ENCODE measurements at places on chromosomes 5 and 9.

- DNase-seq: no peak
These were observed 582.7 kb downstream of the DTWD2 start for GRCh38 chr5:118405650-118406061.

DNA sequence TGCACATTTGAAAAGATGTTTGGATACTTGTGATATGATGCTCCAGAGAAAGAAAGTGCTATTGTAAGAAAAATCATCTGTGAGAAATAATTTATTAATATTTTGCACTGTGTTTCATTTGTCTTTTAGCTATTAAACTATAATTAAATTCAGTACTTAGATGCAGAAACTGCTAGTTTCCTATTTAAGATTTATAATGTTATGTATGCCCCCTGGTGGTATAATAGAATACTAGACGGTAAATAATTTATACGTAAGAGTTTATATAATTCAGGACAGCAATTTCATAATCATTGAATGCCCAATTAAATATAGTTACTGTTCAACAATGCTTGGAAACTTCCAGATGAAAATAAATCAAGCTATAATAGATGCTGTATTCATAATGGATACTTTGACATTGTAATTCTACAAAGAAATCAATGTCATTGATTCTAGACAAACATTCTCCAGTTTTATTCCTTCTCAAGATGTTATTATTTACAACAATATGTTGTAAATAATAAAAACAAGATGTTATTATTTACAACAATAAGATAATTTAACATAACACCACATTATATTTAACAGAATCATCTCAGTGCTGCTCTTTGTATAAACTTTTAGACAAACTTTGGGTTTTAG, 101.0 kb downstream of the TMEM232 start:
- DNase-seq: no peak

GRCh38 chr9:121645853-121646807, 5.3 kb upstream of the DAB2IP start:
- no peak for DNase-seq

DNA sequence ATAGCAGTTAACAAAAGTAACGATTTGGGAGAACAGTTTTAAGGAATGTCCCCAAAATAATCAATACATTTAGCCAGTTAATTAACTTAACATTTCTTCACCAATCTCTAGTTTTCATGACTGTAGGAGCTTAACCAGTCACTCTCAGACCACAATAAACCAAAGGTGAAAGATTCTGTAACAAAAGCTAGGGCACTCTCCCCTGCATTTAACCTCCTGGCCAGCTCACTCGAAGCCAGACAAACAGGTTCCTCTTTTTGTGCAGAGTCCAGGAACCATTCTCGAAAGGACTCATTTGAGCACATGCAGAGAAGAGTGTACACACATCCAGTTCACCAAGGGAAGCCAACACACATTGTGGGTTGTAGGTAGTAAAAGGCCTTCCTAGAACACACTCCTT, 6.5 kb downstream of the IL7R start:
- no peak for DNase-seq

- DNase-seq: no peak
These were observed 13.3 kb downstream of the SLC6A3 start for GRCh38 chr5:1431896-1432295.

GRCh38 chr9:95316794-95317118, 753 bp downstream of the FANCC start:
- DNase-seq: peak; percentile 37

GRCh38 chr9:77839459-77840140, 191.5 kb upstream of the GNA14 start:
- DNase-seq: no peak

GRCh38 chr5:82352146-82352791, 74.1 kb upstream of the RPS23 start:
- DNase-seq: no peak

DNA sequence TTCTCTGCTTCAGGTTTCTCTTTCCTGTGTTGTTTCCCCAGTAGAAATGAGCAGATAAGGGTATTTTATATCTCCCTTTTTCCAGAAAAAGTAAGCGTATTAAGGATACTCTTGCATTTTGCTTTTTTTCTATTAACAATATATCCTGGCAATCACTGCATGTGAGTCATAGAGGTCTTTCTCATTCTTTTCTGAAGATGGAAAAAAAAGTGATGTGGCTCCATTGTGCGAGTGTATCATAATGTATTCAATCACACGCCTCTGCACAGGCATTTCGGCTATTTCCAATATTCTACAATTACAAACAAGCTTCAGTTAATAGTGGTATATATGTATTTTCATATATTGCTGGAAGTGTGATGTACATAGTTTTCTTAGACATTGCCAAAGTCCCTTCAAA, 155.9 kb downstream of the MED27 start:
- DNase-seq: no peak

DNA sequence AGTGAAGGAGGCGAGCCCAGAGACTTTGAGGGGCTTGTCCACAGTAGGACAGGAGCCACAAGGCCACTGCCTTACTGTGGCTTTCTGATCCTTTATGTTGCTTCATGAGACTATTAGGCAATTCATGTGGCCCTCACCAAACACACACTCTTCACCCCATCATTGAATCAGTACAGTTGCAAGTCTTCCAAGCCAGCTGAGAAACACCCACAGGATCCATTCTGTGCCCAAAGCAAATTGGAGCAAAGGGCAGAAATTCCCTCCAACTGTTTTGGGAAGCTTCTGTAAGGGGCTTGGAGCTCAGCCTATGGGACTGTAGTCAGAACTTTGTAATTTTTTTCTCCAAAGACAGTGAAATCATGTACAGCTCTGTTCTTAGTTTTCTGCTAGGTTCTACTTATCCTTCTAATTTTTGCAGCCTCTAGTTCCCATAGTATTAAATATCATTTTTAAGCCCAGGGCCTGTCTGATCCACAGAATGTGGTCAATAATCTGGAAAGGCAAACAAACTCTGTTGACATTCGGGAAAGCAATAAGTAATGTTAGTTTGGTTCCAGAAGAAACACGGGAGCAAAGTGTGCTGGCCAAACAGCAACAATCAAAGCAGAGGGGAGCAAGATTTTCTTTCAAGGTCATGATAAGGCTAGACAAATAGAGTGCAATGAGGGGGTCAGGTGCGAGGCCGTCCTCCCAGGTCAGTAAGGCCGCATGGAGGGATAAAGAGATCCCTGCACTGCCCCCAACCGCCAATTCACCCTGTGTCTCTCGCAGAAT, 47.0 kb downstream of the UBE2QL1 start:
- no peak for DNase-seq

GRCh38 chr9:92718086-92719001, 46.3 kb downstream of the BICD2 start:
- DNase-seq: no peak

GRCh38 chr9:89052470-89053097, 61.3 kb downstream of the S1PR3 start:
- no peak for DNase-seq

DNA sequence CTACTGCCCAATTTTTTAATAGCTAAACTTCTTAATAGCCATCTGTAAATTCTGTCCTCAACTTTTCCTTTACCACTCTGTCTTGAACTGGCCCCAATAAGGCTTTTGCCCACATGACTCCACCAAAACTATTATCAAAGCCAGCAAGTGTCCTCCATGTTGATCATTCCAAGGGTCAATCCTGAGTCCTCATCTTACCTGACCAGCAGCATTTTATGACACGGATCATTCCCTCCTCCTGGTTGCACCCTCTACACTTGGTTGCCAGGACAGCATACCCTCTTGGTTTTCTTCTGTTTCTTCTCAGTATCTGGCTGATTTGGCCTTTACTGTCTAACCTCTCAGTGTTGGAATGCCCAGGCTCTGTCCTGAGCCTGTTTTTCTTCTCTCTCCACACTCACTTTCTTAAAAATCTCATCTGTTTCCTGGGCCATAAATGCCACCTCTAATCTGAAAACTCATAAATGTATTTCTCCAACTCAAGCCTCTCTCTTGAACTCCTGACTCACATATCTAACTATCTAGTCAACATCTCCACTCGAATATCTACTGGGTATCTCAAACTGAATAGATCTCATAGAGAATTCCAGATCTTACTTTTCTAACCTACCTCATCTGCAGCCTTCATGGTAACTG, 40.0 kb upstream of the CDC42SE2 start:
- DNase-seq: no peak

GRCh38 chr9:120375316-120375715, 204.7 kb downstream of the CDK5RAP2 start:
- no peak for DNase-seq

- no peak for DNase-seq
These were observed 292.9 kb downstream of the NR3C1 start for GRCh38 chr5:143110591-143110990.

DNA sequence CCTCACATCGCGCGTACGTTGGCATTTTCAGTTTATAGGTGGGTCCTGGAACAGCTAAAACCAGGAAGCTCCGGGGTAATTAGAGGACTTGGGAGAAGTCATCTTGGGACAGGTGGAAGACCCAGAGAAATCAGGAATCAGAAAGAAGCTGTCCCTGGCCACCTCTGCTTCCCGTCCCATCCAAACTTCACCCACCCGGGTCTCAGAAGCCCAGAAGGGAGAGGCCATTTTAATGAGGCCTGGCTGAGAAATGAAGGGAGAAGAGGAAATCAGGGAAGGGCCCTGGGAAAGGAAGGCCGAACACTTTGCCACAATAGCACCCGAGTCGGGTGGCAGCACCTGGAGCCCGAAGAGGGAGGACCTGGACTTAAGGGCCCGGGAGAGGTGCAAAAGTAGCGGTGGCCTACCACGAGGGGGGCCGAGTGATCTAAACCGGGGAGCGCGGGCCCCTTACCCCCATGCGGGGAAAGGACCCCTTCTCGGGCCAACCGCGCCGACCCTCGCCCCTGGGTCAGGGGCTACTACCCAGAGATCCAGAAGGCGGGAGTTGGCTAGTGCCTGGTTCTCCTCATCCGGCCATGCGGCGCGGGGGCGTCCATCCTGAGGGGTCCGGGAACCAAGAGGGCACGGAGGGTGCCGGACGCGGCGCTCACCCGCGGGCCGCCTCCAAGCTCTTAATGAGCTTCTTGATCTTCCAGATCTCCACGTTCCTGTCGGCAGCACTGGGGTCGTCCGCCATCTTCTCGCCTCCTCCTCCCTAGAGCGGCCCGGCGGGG, 668 bp downstream of the ETF1 start:
- DNase-seq: no peak

- DNase-seq: no peak
These were observed 31.3 kb downstream of the USP20 start for GRCh38 chr9:129866394-129867135.

- DNase-seq: no peak
These were observed 21.7 kb upstream of the TCOF1 start for GRCh38 chr5:150335778-150336177.

GRCh38 chr5:107743373-107744000, 72.8 kb upstream of the EFNA5 start:
- no peak for DNase-seq

GRCh38 chr9:98921732-98922131, 22.0 kb upstream of the COL15A1 start:
- DNase-seq: no peak

DNA sequence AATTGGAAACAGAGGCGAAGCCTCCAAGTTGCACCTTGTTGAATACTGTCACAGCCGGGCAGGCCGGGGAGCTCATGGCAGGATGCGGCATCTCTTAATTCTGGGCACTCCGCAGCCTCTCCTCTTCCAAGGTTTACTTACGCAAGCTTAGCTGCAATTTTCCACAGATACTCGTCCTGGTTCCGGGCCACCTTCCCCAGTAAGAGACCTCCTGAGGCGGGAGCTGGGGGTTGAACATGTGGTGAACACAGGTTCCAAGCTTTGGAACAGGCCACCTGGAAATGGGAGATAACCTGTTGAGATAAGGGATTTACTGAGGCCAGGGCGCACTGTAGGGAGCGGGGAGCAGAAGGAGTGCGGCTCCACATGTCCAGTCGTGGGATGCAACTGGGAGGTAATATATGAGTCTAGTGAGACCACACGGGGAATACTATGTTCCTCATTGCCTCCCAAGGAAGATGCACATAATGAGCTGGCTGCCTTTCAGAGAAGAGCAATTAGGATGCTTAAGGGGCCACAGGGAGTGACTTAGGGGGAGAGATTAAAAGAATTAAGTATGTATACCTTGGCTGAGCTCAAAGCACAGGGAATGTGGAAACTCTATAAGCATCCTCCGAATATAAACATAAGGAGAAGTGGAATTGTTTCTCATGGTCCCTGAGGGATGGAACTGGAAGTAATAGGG, 335.2 kb downstream of the CWC27 start:
- DNase-seq: no peak

DNA sequence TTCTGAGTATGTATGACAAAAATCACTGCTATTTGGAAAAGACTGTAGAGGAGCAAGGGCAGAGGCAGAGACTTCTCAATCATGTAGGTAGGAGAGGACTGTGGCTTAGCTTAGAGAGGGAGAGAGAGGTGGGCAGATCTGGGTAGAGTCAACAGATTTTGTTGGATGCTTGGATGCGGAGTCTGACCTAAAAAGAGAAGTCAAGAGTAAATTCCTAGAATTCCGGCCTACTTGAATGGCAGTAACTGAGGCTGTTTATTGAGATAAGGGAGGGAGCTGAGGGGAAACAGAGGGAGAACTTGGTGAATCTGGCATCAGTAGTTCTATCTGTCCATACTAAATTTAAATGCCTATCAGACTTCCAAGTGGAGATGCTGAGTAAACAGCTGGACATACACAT, 2.4 kb downstream of the TICAM2 start:
- DNase-seq: no peak

DNA sequence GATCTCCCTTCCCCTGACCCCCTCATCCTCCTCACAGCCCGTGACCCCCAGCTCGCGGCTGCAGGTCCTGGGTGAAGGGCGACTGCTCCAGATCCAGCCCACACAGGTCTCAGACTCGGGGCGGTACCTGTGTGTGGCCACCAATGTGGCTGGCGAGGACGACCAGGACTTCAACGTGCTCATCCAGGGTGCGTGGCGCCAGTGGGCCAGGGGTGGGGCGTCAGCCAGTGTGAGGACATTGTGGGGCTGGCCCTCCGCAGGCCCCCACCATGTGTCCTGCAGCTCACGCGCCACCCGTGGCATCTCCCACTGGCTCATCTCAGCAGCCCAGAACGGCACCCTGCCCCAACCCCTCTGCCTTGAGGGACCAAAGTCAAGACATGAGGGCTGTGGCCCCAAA, 67.1 kb upstream of the ASS1 start:
- no peak for DNase-seq

DNA sequence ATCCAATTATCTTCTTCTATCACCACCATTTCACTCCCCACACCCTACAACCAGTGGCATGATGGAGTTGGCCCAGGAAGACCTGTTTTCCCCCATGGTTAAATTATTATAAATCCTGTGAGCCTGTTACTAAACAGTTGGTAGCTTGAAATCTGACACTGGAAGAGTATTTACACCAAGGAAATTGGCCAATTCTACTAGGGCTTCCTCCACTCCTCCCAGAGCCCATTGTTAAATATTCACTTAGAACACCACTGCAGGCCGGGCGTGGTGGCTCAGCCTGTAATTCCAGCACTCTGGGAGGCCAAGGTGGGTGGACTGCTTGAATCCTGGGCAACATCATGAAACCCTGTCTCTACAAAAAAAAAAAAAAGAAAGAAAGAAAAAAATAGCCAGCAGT, 32.4 kb upstream of the CKS2 start:
- DNase-seq: no peak

- no peak for DNase-seq
These were observed 82.5 kb downstream of the LRRC70 start for GRCh38 chr5:62661126-62661525.

Measured in stimulated activated CD4-positive, alpha-beta T cell treated with anti-CD3 and anti-CD28 coated beads, Interleukin-4, amount 100 ng/mL, for 48 hours (primary cell).